ENCODE measurements at places on chromosomes 3 and 15.

GRCh38 chr15:36370051-36370730 lies 209.2 kb upstream of the CDIN1 start:
- peak; percentile 44 for DNase-seq

GRCh38 chr15:84684092-84684491 lies 26.1 kb upstream of the NMB start:
- DNase-seq = peak; percentile 59

DNA sequence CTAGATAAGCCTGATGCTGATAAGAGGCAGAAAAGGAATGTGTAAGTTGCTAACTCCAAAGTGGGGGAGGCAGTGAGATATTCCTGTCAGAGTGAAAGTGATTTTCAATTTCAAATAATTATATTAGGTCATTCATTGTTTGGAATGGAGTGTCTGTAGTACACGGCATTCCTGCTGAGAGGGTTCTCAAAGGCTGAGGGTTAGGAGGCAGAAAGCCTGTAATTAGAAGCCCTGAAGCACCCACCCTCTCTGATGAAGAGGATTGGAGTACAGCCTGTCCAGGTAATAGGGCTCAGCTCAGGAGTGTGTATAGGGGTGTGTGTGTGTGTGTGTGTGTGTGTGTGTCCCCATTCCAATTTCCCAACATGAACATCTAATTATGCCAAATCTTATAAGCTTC lies 486.8 kb downstream of the MAGI1 start:
- DNase-seq = no peak

- DNase-seq = no peak
These were observed 240.6 kb upstream of the NAALADL2 start for GRCh38 chr3:174618368-174619080.

DNA sequence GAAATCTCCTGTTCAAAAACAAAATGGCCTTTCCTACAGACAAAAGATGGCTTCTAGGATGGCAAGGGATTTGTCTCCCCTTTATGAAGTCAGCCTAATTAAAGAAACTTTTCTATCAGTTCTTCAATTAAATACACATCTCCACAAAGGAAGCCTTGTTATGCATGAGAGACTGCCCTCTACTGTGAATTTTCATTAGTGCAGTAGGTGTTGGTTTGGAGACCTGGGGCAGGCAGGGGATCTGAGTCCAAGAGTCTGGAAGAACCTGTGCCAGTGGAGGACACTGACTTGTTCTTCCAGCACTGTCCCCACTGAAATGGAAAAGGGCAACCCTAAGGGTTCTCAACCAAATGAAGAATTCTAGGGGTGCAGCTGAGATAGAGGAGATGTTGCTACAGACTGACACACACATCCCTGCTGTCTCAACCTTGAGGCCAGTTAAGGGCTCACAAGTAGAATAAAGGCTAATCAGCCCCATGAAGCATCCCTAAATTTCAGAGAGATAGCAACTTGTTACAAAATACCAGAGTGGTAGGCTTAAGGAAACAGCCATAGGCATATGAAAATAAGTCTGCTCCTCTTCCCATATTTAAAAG lies 174.0 kb upstream of the PRICKLE2 start:
- DNase-seq = peak; percentile 52

- no peak for DNase-seq
These were observed 83.8 kb downstream of the APBA2 start for GRCh38 chr15:28969511-28970085.

GRCh38 chr15:64884679-64885078 lies 27.0 kb upstream of the ANKDD1A start:
- DNase-seq = no peak

DNA sequence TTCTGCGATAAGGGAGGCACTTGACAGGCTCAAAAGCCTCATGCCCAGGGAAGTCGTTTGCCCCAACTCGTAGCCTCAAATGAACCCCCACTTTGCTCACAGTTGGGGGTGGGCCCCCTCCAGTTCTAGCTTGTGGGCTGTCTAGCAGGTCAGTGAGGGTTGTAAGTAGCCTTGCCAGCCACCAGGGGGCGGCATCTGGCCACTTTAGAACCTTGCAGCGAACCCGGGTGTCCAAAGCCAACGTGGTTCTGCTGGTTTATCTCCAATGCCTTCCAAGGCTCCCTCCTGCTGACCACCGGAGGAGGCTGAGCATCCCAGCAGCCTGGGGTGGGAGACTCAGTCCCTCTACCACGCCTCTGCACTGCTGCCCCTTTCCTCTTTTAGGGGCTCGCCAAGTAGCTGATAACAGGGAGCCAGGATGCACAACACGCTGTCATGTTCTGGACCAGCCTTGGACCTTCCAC lies 9.2 kb upstream of the RBSN start:
- DNase-seq = peak; percentile 26

GRCh38 chr15:58438956-58439355 lies 7.2 kb downstream of the LIPC start:
- peak; percentile 56 for DNase-seq

DNA sequence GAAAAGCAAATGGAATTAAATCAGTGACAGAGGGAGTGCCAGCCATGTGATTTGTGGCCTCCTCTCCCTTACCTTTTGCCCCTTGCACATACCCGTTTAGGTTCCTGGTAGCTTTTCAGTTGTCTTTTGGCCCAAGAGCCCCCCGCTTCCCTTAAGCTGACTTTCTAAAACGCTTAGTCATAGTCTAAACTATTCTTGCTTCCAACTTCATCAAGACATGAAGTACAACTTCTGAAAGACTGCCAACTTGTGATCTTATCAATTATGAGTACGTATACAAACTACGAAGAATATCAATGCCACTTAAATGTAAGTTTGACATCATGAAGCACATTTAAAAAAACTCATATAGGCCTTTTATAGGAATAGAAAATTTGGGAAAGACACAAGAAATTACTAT lies 61.9 kb downstream of the EIF3J start:
- DNase-seq = no peak

DNA sequence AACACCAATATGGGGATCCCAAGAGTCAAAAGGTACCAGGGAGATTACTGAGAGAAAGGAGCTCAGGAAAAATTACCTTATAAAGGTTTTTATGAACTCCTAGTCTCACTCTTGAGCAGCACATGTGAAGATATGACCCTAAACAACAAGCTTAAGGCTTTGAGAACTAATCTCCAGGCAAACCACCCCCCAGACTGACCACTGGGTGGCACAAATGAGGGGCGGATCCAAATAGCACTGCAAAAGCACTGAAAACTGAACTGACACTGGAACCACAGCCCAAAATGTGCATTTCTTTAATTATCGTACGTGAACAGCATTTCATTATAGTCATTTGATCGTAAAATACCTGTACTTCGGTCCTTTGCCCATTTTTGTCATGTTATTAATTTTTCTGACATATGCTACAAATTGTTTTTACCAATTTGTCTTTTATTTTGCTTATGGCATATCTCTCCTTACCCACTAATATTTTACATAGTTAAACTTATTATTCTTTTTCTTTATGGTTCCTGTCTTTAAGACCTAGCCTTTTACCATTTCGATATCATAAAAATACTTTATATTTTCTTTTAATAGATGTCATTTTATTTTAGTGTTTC lies 31.5 kb upstream of the TFDP2 start:
- DNase-seq = no peak

GRCh38 chr3:55813268-55814097 lies 326.4 kb upstream of the WNT5A start:
- no peak for DNase-seq

DNA sequence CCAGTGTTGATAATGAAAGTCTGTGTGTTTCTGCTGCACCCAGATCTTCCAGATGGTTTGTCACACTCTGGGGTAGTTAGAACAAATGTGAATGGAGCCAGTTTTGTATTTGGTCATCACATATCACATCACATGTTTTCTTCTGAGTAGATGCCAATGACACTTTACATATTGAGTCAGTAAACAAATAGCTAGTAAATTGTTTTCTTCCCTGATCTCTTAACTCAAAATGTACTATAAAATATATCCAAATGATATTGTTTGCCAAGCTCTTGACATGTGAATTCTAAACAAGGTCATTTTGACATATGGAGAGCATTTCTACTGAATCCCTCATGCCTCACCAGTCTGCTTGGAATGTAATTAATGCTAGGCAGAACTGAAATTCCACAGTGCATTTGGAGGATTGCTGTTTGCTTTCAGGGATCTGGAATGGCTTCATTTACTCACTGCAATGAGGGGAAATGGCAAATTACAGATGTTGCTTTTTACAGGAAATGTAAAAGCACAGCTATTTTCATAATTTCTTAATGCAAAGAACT lies 45.0 kb downstream of the PDHB start:
- DNase-seq = no peak

- DNase-seq = no peak
These were observed 24.2 kb downstream of the SOX2 start for GRCh38 chr3:181735911-181736310.

DNA sequence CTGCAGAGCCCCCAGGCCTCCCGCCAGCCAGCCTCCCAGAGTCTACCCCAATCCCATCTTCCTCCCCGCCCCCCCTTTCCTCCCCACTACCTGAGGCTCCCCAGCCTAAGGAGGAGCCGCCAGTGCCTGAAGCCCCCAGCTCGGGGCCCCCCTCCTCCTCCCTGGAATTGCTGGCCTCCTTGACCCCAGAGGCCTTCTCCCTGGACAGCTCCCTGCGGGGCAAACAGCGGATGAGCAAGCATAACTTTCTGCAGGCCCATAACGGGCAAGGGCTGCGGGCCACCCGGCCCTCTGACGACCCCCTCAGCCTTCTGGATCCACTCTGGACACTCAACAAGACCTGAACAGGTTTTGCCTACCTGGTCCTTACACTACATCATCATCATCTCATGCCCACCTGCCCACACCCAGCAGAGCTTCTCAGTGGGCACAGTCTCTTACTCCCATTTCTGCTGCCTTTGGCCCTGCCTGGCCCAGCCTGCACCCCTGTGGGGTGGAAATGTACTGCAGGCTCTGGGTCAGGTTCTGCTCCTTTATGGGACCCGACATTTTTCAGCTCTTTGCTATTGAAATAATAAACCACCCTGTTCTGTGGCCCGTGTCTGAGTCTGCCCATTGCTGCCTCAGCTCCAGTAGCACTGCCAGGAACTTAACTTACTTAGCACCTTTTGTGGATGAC lies 32.2 kb downstream of the PTPN23 start:
- no peak for DNase-seq

DNA sequence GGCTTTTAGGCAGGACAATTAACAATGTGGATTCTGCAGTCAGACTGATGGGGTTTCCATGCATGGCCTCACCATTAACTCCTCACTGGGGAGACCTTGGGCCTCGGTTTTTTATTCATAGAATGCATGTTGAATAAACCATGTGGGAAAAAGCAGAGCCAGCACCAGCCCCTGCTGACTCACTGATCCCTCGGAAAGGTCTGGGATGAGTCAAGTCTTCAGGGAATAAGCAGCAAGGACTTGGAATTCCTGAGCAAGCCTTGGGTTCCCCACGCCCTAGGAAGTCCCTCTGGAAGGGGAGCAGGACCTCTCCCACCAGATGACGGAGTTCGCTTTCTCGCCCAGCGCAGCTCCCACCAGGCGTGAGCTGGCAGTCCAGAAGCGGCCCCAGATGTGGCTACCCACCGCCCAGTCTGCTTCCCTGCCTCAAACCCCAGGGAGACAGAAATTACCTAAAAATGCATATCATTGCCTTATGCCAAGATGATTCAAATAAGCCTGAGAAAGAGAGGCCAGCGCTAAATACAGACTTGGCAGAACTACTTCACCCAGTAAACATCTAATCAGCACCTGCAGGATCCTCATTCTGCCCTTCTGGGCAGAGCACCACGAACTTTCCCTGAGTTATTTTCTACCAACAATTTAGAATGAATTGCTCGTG lies 45.4 kb downstream of the BTD start:
- DNase-seq = peak; percentile 97

DNA sequence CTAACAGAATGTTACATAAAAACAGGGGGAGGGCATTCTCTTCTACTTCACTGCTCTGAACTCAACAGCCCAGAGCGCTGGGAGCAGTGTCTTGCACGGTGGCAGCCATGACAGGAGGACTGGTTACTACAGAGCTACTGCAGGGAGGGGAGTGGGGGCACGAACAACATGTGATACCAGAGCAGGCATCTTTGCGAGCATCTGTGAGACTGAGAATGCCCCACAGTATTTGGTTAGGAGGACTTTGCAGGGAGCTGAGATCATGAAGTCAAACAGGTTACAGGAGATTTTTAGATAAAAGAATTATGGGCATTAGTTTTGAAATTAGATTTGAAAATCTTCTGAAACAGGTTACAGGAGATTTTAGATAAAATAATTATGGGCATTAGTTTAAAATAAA lies 58.8 kb upstream of the GOLGA8B start:
- DNase-seq = no peak

DNA sequence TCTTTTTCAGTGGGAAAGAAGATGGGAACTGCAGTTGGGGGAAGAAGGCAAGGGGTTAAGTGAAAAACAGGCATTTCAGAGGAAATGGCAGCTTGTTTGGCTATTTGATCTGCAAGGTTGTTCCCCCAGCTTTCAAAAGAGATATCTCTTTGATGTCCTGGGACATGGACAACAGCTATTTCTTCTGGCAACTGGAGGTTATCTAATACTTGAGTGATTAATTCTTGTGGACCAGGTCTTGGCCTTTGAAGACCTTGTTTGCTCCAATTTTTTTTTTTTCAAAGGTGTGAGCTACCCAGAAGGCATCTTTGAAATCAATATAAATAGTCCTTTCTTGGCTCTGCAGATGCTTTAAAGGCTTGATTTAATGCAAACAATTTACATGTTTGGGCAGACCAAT lies 51.5 kb downstream of the KATNBL1 start:
- no peak for DNase-seq

DNA sequence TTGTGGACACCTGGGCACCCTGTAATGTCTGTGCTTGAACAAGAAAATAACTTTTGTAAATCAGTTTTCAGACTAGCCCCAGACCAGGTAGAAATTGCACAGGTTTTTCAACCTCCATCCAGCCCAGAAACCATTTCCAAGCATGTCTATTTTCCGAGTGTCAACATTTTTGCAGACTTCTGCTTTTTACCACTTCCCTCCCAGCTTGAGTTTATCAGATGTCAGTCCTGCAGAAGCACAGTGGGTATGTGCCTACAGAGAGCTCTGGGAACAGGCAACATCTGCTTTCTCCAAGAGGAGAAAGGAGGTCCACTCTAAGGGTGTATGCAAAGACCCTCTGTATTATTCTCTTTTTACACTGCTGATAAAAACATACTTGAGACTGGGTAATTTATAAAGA lies 83.9 kb downstream of the LRRK1 start:
- DNase-seq = no peak

DNA sequence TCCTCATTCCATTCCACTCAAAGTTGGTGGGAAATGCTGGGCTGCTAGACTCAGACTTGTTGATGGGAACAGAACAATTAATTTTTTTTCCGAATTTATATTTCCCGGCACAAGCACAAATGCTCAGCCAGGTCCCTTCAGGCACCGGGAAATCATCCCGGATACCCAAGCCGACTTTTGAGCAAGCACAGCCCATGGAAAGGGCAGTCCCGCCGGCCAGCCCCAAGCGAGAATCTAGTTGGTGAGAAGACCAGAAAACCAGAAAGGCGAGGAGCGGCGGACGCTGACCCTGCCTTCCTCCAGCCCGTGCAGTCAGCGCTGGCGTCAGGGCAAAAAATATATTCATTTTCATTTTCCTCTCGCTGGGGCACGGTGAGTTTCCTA lies 763 bp upstream of the ZIC4 start:
- DNase-seq = no peak

Data from RCC 7860 (cell line).